ENCODE measurements at places on chromosomes 3 and 15.

GRCh38 chr3:125386811-125387210, 11.7 kb upstream of the ZNF148 start:
- no peak for DNase-seq
- H3K4me1 ChIP-seq = 0 out of 2 replicates have a peak, but pooled peaks cover 2% of the 10 kb centered on the region
- no peak overlapping the region for H3K27ac ChIP-seq
- no peak overlapping the region for H3K4me3 ChIP-seq
- no peaks in the 10 kb centered on the region for H3K27me3 ChIP-seq

- H3K27me3 ChIP-seq = no peaks in the 10 kb centered on the region
- no peak overlapping the region for H3K27ac ChIP-seq
- no peak overlapping the region for H3K4me3 ChIP-seq
- H3K36me3 ChIP-seq = no peaks in the 10 kb centered on the region
- no peak for DNase-seq
- no peaks in the 10 kb centered on the region for H3K4me1 ChIP-seq
Observed at GRCh38 chr3:90015688-90016356, 908.4 kb downstream of the EPHA3 start.

DNA sequence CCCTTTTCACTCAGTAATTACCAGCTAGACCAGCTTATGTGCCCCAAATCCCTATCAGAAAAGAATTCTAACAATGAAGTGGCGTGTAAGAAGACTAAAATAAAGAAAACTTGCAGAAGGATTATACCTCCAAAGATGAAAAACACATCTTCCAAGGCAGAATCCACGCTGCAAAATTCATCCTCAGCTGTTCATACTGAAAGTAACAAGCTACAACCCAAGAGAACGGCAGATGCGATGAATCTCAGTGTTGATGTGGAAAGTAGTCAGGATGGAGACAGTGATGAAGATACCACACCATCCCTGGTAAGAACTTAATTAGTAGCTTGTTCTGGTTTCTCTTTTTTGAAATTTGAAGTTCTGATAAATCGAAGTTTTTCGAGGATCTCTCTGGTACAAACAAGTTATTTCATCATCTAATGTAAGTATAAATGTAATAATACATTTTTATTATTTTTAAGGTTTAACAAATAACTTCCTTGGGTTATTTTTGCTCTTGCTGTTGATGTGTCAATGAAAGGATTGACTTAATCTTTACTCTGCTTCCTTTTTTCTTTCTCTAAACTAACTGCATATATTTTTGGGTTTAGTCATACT, 1.4 kb downstream of the WDR76 start:
- no peaks in the 10 kb centered on the region for H3K27me3 ChIP-seq
- H3K4me3 ChIP-seq = peak overlapping the region; percentile 85
- H3K4me1 ChIP-seq = peaks cover 7% of the 10 kb centered on the region
- peak overlapping the region; percentile 54 for H3K27ac ChIP-seq
- H3K36me3 ChIP-seq = peaks cover 4% of the 10 kb centered on the region

DNA sequence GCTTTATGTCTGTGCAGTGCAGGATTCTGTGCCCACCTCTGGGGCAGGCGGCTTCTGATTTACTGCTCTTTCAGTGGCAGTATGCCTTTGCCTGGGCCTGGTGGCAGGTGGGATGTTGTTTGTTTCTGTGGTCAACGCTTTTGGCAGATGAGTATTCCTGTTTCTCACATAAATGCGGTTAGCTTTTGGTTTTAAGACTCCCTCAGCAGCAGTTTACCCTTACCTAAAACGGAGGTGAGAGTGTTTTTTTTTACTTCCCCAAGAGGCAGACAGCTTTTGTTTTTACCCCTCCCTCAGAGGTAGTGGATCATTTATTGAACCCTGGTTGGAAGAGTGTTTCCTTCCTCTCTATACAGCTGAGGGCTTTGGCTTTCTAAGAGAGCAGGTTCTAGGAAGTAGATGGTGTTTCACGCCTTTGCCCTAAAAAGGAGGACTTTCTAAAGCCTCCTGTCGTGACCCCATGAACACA, 134.1 kb upstream of the PLSCR5 start:
- peak overlapping the region; percentile 27 for H3K27ac ChIP-seq
- no peaks in the 10 kb centered on the region for H3K36me3 ChIP-seq
- H3K27me3 ChIP-seq = peaks cover 18% of the 10 kb centered on the region
- DNase-seq = peak; percentile 95

GRCh38 chr3:74651292-74651691, 36.8 kb upstream of the CNTN3 start:
- no peaks in the 10 kb centered on the region for H3K27me3 ChIP-seq
- no peaks in the 10 kb centered on the region for H3K4me1 ChIP-seq
- DNase-seq = no peak
- H3K27ac ChIP-seq = no peak overlapping the region
- H3K36me3 ChIP-seq = no peaks in the 10 kb centered on the region
- H3K4me3 ChIP-seq = no peak overlapping the region

- H3K36me3 ChIP-seq = no peaks in the 10 kb centered on the region
- H3K27me3 ChIP-seq = no peaks in the 10 kb centered on the region
- H3K4me3 ChIP-seq = no peak overlapping the region
Observed at GRCh38 chr3:16686679-16687078, 81.5 kb upstream of the DAZL start.

DNA sequence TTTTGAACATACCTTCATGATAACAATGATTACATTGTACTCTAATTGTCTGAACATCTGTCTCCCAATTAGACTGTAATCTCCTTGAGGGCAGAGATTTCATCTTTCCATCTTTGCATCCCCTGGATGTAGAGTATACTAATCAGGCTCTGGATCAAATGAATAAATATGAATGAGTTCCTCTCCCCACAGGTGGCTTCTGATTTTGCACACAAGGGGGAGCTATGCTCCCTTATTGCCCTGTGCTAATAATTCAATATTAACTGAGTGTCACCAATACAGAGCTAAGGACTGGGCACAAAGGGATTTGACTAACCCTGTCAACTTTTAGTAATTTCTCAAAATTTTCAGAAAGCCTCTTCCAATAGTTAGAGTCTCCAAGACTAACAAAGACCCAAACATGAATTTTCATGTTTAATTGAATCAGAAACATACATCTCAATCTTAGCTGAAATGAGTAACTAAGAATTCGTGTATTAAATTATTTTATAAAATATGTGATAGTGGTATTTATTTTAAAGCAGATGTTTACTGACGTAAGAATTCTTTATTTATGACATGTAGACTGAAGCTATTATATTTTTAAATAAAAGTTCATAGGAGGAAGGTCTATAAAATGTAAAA, 3.0 kb downstream of the DUOXA1 start:
- no peak overlapping the region for H3K27ac ChIP-seq
- DNase-seq = peak; percentile 50
- no peaks in the 10 kb centered on the region for H3K36me3 ChIP-seq
- peaks cover 28% of the 10 kb centered on the region for H3K27me3 ChIP-seq
- H3K4me1 ChIP-seq = no peaks in the 10 kb centered on the region

DNA sequence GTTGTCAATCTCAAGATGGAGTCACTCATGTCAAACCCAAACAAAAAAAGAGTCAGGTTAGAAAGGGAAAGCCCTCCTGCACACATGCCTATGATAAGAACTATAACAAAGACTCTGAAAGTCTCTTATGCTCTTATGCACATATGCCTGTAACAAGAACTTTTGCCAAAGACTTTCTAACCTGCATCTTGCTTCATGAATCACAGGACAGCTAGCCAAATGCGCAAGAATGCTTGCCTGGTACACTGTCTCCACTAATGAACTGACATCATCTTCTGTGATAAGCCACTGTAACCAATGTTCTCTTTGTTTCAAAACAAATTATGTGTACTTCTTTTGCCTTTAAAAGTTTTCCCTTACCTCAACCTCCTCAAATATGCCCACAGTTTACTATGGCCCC, 18.2 kb upstream of the EHHADH start:
- no peaks in the 10 kb centered on the region for H3K36me3 ChIP-seq
- DNase-seq = no peak
- H3K27me3 ChIP-seq = no peaks in the 10 kb centered on the region
- H3K4me1 ChIP-seq = no peaks in the 10 kb centered on the region
- no peak overlapping the region for H3K27ac ChIP-seq

DNA sequence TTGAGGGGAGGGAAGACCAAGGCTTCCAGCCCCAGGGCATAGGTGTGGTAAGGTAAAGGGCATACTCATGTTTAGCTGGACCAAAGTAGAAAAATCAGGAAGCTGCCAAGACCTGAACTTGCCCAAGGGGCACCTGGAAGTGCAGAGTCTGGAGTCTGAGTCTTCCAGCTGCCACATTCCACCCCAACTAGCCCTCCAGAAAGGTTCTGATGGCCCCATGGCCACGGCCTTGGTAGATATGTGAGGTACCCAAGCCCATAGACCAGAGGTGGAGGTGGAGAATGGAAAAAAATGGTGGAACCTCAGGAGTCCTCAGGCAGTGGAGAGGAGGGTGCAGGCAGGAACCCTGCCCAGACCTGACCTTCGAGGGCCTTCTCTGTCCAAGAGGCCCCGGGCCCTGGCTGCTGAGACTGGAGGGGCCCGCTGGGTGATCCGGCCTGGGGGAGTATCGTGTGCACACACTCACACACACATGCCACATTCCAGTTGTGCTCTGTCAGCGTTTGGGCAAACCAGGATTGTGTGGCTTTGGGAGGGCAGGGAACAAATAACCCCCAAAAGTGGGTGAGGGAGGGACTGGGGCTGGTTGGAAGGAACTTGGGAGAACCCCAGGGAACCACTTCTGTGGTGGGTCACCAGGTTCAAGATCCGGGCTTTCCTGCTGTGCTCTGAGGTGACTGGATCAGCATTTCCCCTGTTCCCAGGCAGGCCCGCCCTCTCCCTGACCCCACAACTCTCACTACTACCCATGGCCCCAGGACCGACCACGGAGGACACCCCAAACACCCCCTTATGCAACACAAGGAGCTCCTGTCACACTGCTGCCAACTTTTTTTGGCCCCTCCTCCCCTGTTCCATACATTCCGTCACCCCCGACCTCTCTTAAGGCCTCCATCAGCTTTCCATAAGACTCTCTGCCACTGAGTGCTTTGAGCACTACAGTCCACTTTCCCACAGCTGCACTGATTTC, 11.6 kb downstream of the MYL3 start:
- H3K4me3 ChIP-seq = no peak overlapping the region
- no peak overlapping the region for H3K27ac ChIP-seq
- H3K4me1 ChIP-seq = peaks cover under 1% of the 10 kb centered on the region
- no peaks in the 10 kb centered on the region for H3K36me3 ChIP-seq
- no peaks in the 10 kb centered on the region for H3K27me3 ChIP-seq
- DNase-seq = no peak

DNA sequence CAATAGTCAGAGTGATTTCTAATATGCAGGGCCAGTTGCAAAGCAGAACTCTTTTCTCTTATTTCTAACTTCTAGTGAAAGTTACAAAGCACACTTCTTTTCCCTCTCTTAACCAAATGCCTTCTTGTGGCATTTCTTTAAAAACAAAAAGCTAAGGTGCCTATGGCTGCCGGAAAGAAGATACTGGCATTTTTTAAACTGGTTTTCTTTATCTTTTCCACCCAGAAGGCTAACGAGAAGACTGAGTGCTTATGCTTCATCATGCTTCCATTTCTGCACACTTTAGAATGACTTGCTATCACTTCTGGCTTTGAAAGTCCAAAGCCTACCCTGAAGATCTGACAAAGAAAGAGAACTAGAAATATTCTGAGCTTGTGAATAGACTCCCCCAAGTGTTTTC, 141.3 kb downstream of the P2RY1 start:
- H3K27ac ChIP-seq = no peak overlapping the region
- H3K27me3 ChIP-seq = no peaks in the 10 kb centered on the region

GRCh38 chr3:133866141-133866540, 29.5 kb downstream of the RAB6B start:
- H3K4me1 ChIP-seq = no peaks in the 10 kb centered on the region
- no peak overlapping the region for H3K4me3 ChIP-seq
- no peak for DNase-seq
- no peak overlapping the region for H3K27ac ChIP-seq
- H3K27me3 ChIP-seq = no peaks in the 10 kb centered on the region

GRCh38 chr3:196336319-196337145, 1.7 kb downstream of the TM4SF19 start:
- no peaks in the 10 kb centered on the region for H3K36me3 ChIP-seq
- no peaks in the 10 kb centered on the region for H3K27me3 ChIP-seq
- H3K4me1 ChIP-seq = no peaks in the 10 kb centered on the region
- no peak overlapping the region for H3K4me3 ChIP-seq
- no peak overlapping the region for H3K27ac ChIP-seq

Data from MM.1S (cell line).